Stimulated activated CD8-positive, alpha-beta memory T cell treated with anti-CD3 and anti-CD28 coated beads, Interleukin-2, amount 100 ng/mL, for 1 hour (primary cell): ENCODE measurements at places on chromosomes 13 and 19.
A peak's percentile ranks its signal among the peaks of the same experiment; 100 is the strongest.

DNA sequence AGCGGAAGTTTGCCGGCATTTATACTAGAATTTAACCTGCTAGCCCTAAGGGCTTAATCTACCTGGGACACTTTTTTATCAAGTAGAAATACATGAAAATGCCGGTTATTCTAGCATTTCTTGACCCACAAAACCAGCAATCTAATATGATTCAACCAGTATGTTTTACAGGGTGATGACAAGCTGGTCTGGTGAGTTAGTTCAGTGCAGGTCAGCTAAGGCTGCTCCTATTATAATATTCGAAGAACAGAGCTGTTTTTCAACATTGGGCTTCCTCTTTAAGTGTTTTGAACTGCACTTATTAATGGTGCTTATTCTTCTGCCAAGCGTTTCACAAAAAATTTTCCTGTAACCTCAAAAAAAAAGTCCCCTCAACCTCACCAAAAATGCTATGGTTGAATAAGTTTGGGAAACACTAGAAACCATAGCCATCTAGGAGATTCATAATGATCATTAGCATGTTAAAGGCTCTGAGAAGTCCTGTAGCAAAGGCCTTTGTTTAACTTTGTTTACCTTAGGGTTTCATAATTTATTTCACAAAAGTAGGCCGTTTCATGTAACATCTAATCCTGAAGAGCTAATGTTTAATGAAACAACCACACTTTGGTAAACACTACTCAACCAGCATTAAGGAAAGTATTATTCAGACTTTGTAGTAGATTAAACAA, 526.6 kb downstream of the KLF12 start:
- DNase-seq: no peak

GRCh38 chr13:113029487-113030258, 60.7 kb downstream of the MCF2L start:
- peak; percentile 8 for DNase-seq

GRCh38 chr13:108915095-108915633, 285.8 kb downstream of the MYO16 start:
- DNase-seq: no peak

DNA sequence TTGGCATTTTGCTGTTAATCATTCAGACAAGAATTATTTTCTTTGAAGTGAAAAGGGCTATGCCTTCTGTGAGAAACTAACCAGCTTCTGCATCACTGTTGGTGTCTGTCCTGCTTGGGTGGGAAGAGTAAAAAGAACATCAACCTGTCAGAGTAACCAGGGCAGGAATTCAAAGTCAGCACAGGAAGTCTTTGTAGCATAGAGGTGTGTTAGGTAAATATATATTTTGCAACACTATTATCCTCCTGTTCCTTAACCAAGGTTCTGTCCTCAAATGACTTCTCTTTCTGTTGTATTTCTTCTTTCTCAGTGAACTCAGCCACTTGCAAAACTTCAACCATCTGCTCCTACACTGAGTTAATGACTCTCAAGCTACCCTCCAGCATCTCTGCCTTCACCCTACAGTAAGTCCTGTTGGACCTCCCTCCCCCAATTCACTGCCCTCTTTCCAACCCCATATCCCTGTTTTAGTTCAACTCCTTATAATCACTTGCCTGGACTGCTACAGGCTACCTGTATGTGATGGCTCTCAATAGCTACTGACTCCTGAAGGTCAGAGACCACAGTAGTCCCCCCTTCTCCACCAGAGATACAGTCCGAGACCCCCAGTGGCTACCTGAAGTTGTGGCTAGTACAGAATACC, 49.9 kb downstream of the SMAD9 start:
- DNase-seq: no peak

GRCh38 chr19:42596391-42597072, 1.8 kb upstream of the CEACAM8 start:
- peak; percentile 10 for DNase-seq

DNA sequence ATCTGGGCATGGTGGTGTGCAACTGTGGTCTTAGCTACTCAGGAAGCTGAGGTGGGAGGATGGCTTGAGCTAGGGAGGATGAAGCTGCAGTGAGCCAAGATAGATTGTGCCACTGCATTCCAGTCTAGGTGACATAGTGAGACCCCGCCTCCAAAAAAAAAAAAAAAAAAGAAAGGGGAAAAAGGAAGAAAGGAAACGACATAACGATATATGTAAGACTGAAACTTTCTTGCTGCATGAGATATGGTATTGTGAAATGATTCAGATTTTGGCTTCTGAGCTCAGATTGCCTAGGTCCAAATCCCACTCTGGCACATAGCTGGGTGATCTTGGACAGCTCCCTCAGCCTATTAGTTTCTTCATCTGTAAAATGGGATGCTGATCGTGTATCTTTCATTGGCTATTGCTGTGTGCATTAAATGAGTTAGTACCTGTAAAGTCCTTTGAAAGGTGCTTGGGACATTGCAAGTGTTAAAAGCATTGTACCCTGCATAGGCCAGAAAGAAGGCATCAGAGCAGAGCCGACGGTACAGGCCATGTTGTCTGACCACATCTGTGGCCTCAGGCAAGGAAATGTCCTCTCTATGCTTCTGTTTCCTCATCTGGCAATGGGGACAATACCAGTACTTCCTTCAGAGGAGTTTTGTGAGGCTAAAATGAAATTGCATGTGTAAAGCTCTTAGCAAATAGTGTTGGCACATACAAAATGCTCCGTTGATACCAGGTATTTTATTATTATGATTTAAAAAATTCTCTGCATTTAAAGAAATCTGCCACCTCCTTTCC, 32.6 kb upstream of the SLC46A3 start:
- DNase-seq: no peak

GRCh38 chr13:108561149-108561548, 68.3 kb upstream of the MYO16 start:
- DNase-seq: no peak

DNA sequence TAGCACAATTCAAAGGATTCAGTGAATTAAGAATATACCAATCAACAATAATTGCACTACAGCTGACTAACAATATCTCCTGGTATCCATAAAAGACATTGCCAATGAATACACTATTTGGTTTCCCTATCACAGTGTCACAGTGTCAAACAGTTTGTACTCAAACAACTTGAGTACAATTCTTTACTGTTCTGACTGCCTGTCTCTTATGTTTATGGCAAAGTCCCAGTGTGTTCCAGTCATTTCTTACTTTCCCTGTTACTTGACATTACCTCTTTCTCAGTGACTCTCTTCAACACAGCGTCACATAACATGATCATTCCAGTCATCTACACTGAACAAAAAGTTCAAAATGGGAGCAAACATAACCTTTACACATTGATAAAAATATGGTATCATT, 21.2 kb upstream of the RNASEH2B start:
- DNase-seq: no peak

DNA sequence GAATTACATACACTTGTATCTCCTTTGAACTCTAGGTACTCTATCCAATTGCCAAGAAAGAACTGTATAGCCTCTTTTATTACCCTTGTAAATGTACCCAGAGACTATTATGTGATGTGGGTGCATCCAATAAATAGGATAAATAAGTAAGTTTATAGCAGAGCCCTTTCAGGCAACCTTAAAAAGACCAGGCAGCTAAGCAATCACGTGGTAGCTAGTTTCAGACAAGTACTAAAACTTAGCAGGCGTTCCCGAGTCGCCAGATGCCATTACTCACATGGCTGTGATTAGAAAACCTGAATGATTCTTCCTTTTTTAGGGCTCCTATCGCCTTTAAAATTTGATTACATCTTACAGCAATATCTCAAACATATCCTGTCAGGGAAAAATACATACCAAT, 1303.0 kb downstream of the EFNB2 start:
- no peak for DNase-seq

- DNase-seq: no peak
Observed at GRCh38 chr19:48698046-48698445, 2.3 kb downstream of the FUT2 start.

- no peak for DNase-seq
Observed at GRCh38 chr13:93145199-93145598, 81.4 kb upstream of the GPC6 start.

GRCh38 chr19:14505488-14506239, 9.7 kb upstream of the GIPC1 start:
- peak; percentile 55 for DNase-seq

DNA sequence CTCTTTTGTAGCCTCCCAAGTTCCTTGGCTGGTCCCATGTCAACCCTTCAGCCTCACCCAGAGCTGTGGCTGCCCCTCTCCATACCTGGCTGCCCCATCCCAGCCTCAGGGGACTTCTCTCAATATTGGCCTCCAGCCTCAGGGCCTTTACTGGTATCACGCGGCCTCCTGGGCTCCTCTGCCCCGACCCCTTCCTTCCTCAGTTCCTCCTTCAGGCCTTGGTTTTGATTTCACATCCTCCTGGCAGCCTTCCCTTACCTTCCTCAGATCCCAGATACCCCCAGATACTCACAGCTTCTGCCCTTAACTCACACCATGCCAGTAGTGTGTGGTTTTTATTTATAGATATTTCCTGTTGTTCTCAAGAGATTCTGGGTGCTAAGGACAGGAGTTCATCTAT, 12.8 kb upstream of the SCN1B start:
- no peak for DNase-seq

GRCh38 chr19:50858886-50859285, 4.2 kb downstream of the KLK3 start:
- DNase-seq: no peak

GRCh38 chr13:78978381-78978998, 319.5 kb upstream of the OBI1 start:
- DNase-seq: no peak

- no peak for DNase-seq
Observed at GRCh38 chr19:16586991-16587832, 15.0 kb upstream of the SLC35E1 start.

GRCh38 chr13:24251525-24251924, 57.9 kb upstream of the C1QTNF9 start:
- peak; percentile 57 for DNase-seq

GRCh38 chr13:56187331-56187730, 953.4 kb upstream of the PRR20A start:
- DNase-seq: no peak

DNA sequence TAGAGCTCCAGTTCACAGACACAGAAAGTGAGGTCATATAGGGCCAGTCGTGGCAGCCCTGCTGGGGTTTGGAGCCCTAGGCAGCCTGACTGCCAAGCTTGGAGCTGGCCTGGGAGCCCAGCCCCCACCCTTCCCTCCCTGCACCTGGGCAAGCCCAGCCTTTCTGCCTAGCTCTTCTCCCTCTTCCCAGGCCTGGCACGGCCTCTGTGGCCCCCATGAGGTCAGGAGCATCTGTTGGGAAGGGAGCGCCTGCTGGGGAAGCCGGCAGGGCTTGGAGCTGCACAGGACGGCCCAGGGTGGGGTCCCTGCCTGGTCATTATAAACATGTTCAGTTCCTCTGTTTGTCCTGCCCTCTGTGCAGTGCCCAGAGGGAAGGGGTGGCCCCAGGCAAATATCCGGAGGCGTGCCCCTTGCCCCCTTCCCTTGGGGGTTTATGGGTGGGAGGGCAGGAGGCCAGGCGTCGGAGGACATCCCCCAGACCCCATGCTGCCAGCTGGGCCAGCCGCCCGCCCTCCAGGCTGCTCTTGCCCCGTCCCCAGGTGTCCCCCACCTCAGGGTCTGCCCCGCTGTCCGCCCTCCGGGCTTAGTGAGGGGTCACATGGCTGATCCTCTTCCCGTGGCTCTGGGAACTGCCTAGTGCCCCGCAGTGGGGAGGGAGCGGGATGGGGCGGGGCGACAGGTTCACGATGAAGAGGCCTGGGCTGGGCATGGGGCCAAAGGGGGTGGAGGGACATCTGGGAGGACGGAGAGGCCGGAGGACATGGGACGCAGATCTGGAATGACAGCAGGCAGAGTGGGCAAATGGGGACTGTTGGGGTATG, 30.0 kb upstream of the NCCRP1 start:
- no peak for DNase-seq

GRCh38 chr13:97224544-97225300, 2.6 kb downstream of the MBNL2 start:
- no peak for DNase-seq

DNA sequence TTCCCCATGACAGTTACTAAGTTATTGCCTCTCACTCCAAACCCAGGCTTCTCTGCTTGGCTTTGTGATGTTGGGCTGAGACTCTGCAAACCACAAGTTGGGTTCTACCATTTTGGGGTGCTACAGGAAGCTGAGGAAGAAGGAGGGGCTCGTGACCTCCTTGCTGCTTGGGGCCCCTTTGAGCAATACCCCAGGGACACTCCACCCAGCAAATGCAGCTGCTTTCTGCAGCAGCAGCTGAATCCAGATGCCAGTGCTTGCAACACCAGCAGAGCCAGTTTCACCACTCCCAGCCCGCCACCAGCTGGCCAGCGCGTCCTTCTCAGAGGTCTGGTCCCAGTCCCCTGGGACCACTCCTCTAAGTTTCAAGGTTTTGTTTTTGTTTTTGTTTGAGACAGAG, 22.0 kb upstream of the UBAC2 start:
- no peak for DNase-seq

- DNase-seq: no peak
Observed at GRCh38 chr13:104592127-104592526, 1525.9 kb upstream of the SLC10A2 start.

GRCh38 chr13:75633285-75633684, 2.8 kb upstream of the LMO7 start:
- no peak for DNase-seq

- no peak for DNase-seq
Observed at GRCh38 chr19:46579361-46579879, 21.7 kb upstream of the CALM3 start.

- no peak for DNase-seq
Observed at GRCh38 chr19:55141696-55142095, 7.3 kb downstream of the TNNT1 start.

DNA sequence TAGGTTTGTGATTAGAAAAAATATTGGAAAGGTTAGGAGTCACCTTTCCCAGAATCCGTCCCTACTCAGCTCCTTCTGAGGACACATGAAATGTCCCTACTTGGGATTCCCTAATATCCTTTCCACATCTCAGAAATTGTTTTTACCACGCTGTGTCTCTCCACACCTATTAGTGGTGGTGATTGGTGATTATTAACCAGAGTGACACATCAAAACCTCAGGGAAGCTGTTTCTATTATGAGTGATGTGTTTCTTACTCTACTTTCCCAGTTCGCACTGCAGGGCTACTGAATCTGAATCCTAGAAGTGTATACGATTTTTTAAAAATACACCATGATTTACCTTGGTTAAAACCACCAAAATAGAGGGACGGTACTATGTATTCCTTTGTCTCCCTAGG, 460.8 kb downstream of the TBC1D4 start:
- no peak for DNase-seq

GRCh38 chr13:80717776-80718175, 376.9 kb upstream of the SPRY2 start:
- no peak for DNase-seq

- DNase-seq: no peak
Observed at GRCh38 chr19:51076631-51077213, 6.0 kb downstream of the KLK14 start.

DNA sequence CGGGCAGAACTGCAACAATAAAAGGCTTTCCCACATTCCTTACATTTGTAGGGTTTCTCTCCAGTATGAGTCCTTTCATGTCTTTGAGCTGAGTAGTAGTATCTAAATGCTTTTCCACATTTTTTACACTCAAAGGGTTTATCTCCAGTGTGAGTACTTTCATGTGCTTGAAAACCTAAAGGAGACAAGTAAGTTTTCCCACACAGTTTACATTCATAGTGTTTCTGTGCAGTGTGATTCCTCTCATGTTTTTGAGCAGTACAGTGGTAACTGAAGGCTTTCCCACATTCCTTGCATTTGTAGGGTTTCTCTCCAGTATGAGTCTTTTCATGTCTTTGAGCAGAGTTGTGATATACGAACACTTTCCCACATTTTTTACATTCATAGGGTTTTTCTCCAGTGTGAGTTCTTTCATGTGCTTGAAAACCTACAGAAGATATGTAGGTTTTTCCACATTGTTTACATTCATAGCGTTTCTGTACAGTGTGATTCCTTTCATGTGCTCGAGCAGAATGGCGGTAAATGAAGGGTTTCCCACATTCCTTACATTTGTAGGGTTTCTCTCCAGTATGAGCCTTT, 47.0 kb downstream of the ZNF44 start:
- DNase-seq: no peak
